Spinal cord (tissue), 10 donors: ENCODE measurements at places on chromosomes 4 and X.

DNA sequence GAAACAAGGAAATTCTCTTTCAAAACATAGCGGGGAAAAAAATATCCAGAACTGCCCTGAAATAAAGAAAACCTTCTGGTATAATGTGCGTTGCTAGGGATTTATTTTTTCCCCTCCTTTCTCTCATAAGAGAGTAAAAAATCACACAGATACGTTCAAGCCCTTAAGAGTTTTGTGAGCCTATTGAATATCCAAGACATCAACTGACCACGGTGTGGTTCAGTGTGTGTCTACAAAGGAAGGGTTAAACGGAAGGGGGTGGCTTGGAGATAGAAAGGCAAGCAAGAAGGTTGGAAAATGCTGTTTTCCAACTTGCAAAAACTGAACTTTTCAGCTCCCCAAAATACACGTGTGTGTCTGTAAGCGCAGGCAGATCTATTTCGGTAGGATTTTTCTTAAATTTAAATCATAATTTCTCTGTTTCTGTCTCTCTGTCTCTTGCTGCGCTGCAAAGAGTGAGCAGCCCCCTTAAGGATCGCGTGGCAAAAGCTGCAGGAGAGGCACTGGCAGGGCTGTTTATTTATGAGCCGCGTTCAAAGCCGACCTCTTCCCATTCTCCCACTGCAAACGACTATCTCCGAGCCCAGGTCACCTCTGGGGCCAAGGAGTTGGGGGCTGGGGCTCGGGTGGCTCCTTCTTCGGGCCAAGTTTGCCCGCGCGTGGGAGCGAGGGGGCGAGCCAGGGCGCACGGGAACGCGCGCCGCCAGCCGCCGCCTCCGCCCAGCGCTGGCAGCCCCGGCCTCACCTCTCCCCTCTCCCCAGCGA lies 492 bp upstream of the SLIT2 start:
- DNase-seq = peak; percentile 31

DNA sequence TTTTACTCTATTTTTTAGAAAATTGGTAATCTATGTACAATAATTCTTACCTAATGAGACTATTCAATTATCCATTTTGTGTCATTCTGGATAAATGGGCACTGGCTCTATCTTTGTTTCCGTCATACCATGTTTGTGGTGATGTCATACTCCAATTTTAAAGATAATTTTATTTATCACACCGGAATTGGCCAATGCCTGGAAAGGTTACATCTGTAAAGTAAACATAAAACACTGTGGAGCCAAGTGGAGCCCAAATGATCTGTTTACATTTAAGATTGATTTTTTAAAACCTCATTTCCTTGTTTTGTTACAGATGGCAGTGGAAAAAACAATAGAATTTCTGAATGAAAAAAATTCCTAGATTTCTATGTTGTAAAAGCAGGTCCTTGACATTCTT lies 120.2 kb upstream of the GPRIN3 start:
- no peak for DNase-seq

DNA sequence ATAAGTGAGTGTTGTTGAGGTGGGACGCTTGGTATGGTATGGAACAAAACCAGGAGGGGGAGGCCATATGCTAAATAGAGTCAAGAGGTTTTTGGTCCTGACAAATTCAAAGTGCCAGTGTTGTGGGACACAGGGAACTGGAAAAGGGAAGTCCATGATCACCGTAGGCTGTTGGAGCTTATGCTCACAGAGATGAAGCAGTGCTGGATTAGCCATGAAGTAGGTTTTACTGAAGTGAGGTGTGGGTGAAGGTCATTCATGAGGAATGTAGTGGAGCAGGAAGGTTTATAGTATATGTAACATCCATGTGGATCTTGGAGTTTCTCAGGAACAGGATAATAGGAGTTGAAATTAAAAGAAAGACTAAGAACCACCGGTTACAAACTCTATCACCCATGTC lies 256.1 kb upstream of the PITX2 start:
- DNase-seq = no peak

GRCh38 chrX:6377103-6377764 lies 148.6 kb upstream of the NLGN4X start:
- DNase-seq = no peak

DNA sequence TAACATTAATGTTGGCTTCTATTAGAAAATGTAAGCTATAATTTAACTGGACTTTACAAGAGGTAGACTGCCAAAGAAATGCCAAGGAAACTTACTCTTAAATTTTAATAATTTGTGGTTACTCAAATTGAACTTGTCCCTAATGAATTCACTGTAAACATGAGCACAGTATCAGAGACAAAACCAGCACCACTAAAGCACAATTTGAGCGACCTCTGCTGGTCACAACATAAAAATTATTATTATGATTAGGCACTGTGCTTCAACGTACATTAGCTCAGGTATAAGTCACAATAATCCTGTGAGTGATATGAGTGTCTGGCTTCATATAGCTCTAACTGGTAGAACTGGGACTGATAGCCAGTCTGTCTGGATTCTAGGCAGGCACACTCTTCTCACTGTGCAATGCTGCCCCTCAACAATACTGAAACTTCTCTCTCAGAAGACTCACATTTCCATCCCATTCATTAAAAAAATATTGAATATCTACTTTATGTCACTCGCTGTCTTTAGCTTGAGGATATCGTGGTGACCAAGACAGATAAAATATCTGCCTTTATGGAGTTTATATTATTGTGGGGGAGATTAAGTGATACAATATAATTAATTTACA lies 8.0 kb downstream of the NUDT6 start:
- no peak for DNase-seq

GRCh38 chrX:117835034-117835433 lies 281.6 kb downstream of the KLHL13 start:
- no peak for DNase-seq

DNA sequence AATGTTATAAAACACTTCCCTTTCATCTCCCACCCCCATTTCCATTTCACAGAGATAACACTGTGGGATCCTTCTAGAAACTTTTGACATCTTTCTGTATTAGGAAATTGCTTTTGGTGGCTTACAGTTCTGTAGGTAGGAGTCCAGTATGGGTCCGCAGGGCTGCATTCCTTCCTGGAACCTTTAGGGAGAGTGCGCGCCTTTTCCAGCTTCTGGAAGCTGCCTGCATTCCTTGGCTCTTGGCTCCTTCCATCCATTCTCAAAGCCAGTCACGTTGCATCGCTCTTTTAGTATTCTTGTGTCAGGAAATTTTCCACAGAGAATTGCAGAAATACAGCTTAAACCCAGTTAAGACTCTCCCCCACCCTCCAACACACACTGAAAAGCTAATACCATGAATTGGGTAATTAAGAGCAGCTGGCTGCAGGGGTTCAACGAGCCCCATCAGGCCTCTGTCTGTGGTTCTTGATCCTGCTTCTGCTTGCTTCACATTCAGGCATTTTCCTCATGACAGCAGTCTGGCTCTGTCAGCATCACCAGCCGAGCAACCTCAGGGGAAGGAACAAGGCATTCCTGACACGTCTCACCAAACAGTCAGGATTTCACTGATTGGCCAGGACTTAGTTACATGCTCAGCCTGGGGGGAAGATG lies 48.8 kb downstream of the SEPTIN11 start:
- DNase-seq = no peak

DNA sequence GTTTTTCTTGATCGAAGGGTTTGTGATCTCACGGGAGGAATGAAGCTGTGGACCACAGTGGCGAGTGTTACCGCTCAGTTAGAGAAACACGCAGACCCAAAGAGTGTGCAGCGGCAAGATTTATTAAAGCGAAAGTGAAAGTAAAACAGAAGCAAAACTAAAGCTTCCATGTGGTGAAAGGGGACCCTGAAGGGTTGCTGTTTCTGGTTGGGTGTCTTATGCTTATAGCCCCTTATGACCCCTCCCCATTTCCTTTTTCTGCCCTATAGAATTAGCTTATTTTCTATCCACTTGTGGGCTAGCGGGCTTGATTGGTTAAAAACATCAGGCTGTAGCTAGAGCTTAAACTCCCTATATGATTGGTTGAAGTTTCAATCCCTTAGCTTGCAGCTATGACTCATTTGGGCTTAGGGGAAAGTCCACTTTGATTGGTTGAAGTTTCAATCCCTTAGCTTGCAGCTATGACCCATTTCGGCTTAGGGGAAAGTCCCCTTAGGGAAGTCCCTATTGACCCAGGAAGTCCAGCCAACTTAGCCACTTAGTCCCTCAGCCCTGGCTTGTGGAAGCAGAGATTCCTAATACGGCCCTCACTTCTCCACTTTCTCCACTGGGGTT lies 171.2 kb upstream of the NWD2 start:
- DNase-seq = no peak

- no peak for DNase-seq
Observed at GRCh38 chr4:24071612-24072372, 181.9 kb upstream of the PPARGC1A start.

- DNase-seq = peak; percentile 3
Observed at GRCh38 chr4:131459430-131460101, 1689.5 kb upstream of the PCDH10 start.
